ENCODE measurements at places on chromosomes 6 and 20.

GRCh38 chr6:155219299-155219698 lies 44.5 kb upstream of the CLDN20 start:
- no peak for DNase-seq

- no peak for DNase-seq
These were observed 18.3 kb upstream of the WFDC9 start for GRCh38 chr20:45649312-45649863.

GRCh38 chr6:19662911-19663310 lies 174.3 kb upstream of the ID4 start:
- no peak for DNase-seq

DNA sequence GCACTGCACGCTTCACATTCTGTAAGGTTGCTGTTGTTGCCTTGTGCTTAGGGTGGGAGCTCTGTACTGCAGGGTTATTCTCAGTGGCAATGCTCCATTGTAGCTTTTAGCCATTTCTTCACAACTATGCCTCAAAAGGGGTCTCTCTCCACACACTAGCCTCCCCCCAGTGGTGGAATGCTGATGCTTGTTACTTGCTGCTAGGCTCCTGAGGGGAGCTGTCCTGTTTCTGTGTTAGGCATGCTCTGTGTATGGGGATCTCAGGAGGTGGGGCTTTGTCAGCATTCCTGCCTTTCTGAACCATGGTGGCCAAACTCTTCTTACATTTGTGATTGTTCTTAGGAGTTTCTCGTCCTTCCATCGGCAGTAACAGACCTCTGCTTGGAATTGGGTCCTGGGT lies 18.8 kb downstream of the TMEM170B start:
- DNase-seq: no peak

DNA sequence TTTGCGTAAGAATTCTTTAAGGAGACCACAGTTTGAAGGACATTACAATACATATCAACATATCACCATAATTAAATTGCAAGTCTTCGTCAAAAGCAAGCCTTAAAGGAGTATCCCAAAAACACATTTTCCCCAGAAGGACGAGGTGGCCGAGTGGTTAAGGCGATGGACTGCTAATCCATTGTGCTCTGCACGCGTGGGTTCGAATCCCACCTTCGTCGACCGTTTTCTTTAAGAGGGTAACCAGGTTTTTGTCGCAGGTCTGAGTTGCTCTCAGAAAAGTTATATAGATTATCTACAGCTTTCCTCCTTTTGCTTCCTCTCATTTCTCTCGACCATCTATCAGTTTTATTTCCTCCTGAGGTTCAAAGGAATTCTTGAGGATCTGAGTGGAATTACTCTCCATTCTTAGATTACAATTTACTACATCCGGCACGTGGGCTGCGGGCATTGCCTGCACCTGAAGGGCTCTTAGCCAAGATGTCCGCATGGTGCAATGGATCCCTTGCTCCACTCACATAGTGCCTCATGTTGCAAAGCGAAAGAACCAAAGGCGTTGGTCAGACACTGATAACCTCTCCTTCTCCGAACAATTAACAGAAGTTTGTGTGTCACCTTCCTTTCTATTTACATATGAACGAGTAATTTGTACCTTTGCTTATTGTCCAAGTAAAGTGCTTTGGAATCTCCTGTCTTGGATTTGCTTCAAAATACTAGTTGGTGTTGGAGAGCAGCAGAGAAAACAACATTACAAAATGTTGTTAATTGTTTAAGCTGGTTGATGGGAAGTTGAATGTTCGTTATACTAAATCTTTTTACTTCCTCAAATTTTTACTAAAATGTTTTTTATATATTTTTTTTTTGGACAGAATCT lies 14.0 kb downstream of the POM121L2 start:
- DNase-seq: no peak

DNA sequence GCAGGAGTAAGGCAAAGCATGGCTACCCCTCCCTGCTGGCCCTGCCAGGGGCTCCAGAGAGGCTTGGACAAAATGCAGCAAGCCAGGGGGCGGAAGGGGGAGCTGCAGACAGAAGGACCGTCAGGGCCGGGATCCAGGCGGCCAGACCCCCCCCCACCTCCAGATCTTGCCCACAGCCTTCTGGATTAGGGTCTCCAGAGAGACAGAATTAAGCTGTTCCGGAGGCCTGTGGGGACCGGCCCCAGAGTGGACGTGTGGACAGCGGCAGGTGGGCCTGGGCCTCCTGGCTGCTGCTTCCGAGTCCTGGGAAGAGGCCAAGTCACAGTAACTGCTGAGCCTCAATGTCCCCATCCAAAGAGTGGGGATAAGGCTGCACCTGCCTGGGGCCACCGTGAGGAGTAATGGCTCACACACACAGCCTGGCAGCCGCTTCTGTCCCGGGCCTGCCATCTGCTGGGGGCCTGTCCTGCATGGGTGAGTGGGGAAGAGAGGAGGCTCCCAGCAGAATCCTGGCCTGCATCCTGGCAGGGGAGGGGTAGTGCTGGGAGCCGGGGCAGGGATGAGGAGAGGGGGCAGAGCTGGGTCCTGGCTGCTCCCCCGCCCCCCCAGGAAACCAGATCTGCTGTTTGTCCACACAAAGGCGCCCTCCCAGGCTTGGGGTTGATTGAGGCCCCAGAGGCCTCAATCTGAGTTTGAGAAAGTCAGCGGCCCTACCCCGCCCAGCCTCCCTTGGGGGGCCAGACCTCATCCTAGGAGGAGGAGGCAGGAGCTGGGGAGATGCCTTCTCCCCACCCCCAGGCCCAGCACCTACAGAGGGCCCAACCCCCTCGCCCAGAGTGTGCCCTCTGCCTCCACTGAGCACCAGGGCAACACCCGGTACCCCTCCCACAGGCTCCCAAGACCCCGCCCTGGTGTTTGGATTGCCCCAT lies 3.9 kb downstream of the LAMA5 start:
- DNase-seq: no peak

DNA sequence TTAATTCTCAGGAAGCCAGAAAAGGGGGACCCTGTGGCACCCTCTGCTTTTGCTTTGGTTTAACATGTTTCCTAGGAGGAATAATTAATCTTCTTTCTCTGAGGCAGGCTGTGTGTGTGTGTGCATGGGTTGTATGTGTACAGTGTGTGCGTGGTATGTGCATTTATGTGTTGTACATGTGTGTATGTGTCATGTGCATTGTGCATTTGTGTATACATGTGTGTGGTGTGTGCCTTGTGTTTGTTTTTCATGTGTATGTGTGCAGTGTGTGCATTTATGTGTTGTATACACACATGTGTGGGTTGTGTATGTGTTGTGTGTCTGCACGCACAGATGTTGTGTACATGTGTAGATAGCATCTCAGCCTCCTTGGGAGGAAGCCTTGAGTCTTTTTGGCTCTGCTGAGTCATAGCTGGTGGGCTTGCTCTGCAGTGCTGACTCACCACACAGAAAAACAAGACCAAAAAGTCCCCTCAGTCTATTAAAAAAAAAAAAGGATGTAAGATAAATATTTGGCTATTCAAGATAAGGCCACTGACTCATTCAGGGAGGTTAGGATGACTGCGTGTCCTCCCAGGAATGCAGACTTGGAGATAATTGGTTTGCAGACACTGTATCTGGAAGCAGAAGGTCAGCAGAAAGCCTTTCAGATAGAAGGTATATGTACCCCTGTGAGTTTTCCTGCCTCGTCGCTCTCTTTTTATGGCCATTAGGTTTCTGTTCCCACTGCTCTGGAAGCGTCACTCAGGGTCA lies 58.6 kb downstream of the SYNJ2 start:
- no peak for DNase-seq

- DNase-seq: no peak
These were observed 33.9 kb downstream of the TXLNB start for GRCh38 chr6:139257821-139258398.

- no peak for DNase-seq
These were observed 39.2 kb downstream of the FRMD1 start for GRCh38 chr6:168039849-168040248.

- DNase-seq: no peak
These were observed 4.7 kb upstream of the CST5 start for GRCh38 chr20:23884136-23884770.

- DNase-seq: no peak
These were observed 6.6 kb downstream of the SLC52A3 start for GRCh38 chr20:761418-762381.

GRCh38 chr6:149503872-149504271 lies 19.1 kb upstream of the ZC3H12D start:
- DNase-seq: no peak

GRCh38 chr6:27040244-27041042 lies 207.1 kb upstream of the PRSS16 start:
- DNase-seq: no peak

Data from activated T-cell treated with anti-CD3 and anti-CD28 coated beads for 1 hour (primary cell).